ENCODE measurements at places on chromosomes 3 and 15.

- no peak for DNase-seq
These were observed 129.7 kb upstream of the PRICKLE2 start for GRCh38 chr3:64354956-64355355.

- DNase-seq, result no peak
These were observed 36.9 kb upstream of the TRIM59 start for GRCh38 chr3:160486459-160486869.

DNA sequence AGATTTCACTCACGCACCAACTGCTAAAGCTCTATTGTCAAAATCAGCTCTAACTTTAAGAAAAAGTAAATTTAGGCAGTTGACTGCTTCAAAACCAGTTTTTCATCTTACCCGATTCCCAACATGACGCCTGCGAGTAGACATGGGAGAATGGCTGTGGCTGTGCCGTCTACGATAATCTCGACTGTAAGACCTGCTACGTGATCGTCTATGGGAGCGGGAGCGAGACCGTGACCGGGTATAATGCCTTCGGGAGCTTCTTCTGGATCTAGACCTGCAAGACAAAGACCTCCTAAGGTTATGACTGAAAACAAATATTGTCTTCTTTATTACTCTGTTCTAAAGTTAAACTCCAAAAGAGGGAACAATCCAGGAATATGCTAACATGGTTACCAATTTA is 12.5 kb downstream of the TRA2B start:
- DNase-seq, result no peak

DNA sequence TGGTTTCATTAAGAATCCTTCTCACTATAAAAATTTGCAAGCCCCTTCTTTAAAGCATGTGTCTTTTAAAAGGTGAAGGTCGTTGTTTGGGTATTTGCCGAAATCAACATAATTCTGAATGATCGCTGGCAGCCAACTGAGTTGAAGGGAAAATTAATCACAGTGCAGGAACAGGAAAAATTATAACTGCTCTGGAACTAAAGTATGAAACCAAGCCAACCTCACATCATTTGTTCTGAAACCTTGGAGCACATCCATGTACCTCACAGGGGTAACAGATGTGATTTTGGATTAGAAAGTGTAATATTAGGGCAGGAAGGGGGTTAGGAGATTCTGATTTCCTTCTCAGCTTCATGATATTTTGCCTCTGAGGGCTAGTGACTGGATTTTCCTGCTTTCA is 52.2 kb upstream of the PTX3 start:
- no peak for DNase-seq

- DNase-seq, result no peak
These were observed 40.5 kb downstream of the MYLK start for GRCh38 chr3:123843668-123844067.

DNA sequence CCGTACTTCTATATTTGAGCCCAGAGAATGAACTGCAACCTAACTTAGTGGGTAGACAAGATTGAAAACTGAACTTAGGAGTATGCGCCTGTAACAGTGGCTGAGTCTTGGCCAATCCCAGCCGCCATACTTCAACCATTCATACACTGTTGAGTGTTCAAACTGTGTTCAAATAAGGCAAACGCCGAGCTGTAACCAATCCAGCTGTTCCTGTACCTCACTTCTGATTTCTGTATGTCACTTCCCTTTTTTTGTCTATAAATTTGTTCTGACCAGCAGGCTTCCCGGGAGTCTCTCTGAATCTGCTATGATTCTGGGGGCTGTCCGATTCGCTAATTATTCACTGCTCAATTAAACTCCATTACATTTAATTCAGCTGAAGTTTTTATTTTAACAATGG is 58.6 kb upstream of the TPM1 start:
- DNase-seq, result no peak

GRCh38 chr3:54967731-54968161 is 39.9 kb upstream of the LRTM1 start:
- no peak for DNase-seq

- no peak for DNase-seq
These were observed 473.4 kb downstream of the NLGN1 start for GRCh38 chr3:173870976-173871375.

DNA sequence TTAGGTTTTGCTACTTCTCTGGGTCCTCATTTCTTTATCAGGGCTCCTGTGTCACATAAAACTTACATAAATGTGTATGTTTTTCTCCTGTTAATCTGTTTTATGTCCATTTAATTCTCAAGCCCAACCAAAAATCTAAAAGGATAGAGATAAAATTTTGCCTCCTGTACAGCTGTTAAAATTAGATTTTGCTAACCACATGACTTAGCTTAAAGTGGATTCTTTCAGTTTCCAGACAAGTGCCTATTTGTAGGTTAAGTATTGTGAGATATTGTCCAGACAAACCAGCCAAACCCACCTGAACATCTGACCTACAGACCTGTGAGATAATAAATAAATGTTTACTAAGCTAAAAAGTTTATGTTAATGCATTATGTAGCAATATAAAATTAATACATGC is 465.5 kb downstream of the SI start:
- no peak for DNase-seq

GRCh38 chr15:25668901-25669300 is 194.2 kb downstream of the ATP10A start:
- DNase-seq, result no peak

DNA sequence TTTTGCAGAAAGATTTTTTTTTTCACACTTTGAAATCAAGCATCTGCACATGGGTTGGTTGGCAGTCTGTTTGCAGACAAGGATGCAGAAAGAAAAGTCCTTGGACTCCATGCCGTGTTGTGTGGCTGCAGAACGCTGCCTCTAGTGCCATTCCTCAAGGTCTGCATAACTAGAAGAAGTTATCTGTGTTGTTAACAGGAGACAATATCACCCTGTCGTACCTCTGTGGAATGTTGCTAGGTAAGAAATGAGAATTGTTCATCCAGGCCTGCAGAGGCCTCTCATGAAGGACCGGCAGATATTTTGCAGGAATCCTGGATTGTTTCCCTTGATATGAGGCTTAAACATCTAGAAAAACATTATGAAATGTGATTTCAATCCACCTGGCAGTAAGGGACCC is 58.5 kb upstream of the PPARG start:
- no peak for DNase-seq

DNA sequence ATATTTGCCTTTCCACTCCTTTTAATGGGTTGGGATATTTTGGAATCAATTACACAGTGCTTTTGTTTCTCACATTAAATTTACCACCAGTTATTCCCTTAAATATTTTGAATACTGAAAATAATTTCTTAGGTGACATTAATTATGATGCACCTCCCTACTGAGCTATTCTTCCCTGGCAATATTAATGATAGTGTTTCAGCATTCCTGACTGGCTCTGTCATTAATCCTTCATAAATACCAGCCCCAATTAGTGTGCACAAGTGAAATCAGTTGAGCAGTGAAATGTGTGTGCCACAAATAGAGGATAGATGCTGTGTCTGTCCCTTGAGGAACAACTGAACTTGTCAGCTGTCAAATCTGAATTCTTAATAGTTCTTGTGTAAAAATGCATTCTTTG is 304.0 kb downstream of the CACNA2D3 start:
- no peak for DNase-seq

GRCh38 chr3:115547207-115547606 is 76.1 kb upstream of the GAP43 start:
- no peak for DNase-seq

DNA sequence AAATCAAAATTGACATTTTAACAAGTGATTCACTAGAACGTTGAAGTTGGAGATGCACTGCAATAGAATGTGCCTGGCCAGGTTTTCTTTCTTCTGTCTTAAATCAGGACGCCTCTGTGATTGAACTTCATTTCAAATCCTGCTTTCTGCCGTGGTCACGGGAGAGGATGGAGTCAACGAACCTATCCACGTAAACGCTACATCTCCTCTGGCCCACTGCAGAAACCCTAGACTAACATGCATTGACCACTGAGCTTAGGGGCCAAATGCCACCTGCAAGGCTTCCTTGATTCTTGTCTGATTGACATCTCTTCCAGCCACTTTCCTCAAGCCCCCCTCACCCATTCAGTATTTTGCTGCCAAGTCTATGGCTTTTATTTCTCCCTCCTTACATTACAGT is 6.3 kb upstream of the MECOM start:
- DNase-seq, result no peak

- DNase-seq, result no peak
These were observed 44.6 kb downstream of the EIF4E3 start for GRCh38 chr3:71680603-71681002.

DNA sequence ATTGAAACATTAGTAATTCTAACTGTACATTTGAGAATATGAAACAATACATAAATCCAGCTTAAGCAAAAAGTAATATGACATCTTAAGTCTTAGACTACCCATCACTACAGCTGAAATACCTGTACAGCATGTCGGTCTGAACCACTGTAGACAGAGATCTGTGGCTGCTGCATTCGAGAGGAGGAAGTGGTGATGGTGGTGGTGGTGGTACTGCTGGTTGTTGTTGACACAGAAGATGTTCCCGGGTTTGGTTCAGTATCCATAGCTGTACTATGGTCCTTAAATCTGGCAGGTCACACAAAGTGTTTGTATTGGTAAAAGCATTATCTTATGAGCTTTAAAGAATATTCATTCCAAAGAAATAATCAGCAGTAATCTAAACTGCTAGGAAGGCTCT is 2.9 kb downstream of the PHC3 start:
- no peak for DNase-seq

- DNase-seq, result no peak
These were observed 50.6 kb upstream of the MLF1 start for GRCh38 chr3:158520433-158520832.

DNA sequence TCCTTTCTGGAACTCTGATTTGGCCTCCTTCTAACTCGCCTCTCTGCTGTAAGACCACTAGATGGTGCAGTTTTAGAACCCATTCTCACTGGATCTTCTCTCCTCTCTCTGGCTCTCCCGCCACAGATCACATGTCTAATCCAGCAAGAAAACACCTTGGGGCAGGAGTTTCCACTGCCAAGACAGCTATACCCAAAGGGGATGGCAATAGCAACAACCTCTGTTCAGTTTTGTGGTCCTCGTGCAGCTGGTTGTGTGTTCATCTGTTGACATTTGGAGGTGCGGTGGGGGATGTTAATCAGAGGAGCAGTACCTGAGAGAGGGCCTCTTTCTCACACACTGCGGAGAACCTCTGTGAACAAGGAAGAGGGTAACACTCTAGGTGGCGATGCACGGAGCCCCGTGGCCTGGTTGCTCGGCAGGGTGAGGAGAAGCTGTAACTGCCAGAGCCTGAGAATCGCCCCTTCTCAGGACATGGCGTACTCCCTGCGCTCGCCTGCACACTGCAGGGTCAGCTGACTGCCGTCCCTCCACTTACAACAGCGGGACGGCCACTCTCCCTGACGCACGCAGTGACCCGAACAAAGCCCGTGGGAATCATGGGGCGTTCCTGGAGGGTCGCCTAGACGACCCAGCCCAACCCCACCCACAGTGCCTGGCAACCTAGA is at the start of gene TEX55:
TSS of gene TEX55 (plus strand) at position 666 of the 668 bp plus-strand sequence. CDS start 25 bp downstream, outside the sequence.
- no peak for DNase-seq

GRCh38 chr15:80545078-80545477 is 140.9 kb downstream of the ARNT2 start:
- DNase-seq, result no peak

DNA sequence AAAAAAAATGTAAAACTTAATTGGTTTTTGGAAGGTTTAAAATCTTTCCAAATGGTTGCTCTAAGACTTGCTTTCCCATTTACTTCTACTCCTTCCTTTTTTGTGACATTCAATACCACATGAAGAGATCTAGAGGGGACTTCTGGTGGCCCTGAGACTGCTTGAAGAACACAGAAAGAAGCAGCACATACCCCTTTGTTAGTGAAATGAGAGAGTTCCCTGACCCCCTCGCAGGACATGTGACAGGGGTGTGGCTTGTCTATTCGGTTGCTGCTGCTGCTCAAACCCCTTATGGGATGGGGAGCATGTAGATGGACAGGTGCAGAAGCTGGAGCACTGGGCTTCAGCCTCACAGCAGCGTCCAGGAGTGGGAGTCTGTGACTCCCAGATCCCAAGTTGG is 71.0 kb downstream of the ZMAT3 start:
- no peak for DNase-seq

GRCh38 chr3:121165397-121165837 is 257.4 kb downstream of the STXBP5L start:
- DNase-seq, result no peak

DNA sequence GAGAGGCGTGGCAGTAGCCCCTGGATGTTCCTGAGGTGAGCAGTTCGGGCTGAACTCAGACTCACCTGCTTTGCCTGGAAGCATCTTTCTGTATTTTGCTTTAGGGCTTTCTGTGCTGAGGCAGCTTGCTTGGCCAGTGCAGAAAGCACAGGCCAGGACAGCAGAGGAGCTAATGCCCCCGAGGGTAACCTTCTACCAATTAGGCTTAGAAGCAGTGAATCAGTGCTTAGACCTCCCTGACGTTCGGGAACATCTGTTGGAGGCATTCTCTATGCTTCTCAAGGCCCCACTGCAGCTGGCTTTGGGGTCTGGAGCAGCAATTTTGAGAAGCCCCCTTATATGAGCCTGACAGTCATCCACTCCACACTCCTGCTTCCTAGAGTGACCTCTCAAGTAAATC is 350.7 kb upstream of the PROK2 start:
- no peak for DNase-seq

DNA sequence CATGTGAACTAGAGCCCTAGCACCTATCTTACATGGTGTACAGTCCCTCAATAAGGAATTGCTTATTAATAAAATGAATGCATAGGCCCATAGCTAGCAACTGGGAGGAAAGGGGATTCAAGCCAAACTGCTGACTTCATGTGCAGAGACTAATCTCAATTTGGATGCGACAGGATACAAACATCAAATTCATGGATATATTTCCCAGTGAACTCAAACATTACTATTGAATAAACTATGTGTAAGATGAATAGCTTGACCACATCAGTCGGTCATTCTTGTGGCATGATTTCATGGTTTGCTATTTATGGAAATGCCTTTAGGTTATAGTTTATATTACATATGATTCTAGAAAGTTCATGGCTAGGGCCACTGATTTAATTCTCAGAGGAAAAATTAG is 268.6 kb upstream of the SLITRK3 start:
- no peak for DNase-seq

GRCh38 chr3:141686466-141687291 is 51.4 kb upstream of the RNF7 start:
- no peak for DNase-seq

DNA sequence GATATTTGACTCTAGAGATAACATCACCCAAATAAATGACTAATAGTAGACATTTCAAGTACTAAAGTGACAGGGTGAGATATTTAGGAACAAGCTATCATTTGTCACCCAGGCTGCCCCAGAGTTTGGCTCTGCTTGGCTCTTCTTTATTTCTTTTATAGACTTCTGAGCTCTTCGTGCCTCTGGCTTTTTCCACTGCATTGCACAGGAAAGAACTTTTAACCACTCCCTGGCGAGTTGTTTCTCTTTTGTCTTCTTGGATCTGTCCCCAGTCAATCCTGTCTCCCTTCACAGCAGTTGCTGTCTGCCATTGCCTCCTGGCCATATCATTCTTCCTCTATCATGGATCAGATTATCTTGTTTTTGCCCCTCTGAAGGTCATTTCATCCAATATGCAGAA is 339.2 kb upstream of the DCBLD2 start:
- DNase-seq, result no peak
